ENCODE measurements at places on chromosomes 3 and 15.
A peak's percentile ranks its signal among the peaks of the same experiment; 100 is the strongest.

- DNase-seq = no peak
Observed at GRCh38 chr3:172536505-172536904, 13.3 kb upstream of the TNFSF10 start.

- no peak for DNase-seq
Observed at GRCh38 chr3:173958805-173959204, 561.3 kb downstream of the NLGN1 start.

DNA sequence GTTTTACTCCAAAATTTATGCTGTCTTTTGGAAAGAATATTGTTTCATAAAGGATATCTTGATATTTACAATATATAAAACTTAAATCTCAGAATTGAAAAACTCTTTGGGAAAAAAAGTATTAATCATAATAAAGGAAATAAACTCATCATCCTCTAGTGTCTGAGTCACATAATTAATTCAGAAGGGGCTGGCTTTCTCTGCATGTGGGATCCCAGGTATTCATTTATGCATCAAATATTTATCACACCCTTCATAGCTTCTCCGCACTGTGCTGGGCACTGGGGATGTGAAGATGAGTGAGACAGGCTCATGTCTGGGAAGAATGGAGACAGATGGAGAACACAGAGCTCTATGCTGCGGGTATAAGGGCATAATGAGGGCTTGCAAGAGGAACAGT lies 65.6 kb downstream of the CCNL1 start:
- DNase-seq = no peak

- no peak for DNase-seq
Observed at GRCh38 chr3:123053107-123053506, 13.7 kb upstream of the PDIA5 start.

GRCh38 chr15:32887090-32887489 lies 169.3 kb downstream of the GREM1 start:
- no peak for DNase-seq

- DNase-seq = peak; percentile 67
Observed at GRCh38 chr3:141894524-141895176, 18.2 kb downstream of the ATP1B3 start.

DNA sequence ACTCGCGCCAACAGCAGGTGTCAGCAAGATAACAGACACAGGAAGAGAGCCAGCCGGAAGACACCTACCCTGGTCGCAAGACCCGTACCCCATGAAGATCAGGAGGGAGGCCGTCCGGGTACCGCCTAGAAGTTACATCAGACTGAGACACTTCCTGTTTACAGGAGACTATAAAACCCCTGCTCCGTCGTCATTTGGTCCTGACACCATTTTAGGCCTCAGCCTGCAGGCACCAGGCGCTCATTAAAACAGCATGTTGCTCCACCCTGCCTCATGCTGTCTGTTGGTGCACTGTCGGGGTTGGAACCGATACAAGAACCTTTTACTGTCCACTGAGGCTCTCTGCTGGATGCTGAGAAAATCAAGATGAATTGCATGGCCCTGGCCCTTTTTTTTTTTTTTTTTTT lies 15.6 kb upstream of the PRTG start:
- DNase-seq = no peak

GRCh38 chr3:160707187-160707794 lies 30.3 kb downstream of the ARL14 start:
- DNase-seq = peak; percentile 32
